ENCODE measurements at places on chromosomes 5 and 9. TPM values are rescaled to one million over a fixed set of nuclear protein-coding genes. Genes with fewer than 3 reads are reported as not detected.

GRCh38 chr9:127714020-127714750, 1.3 kb downstream of the PTRH1 start:
- peak; percentile 82 for DNase-seq
- no peaks in the 10 kb centered on the region for H3K27me3 ChIP-seq
- no peaks in the 10 kb centered on the region for H3K36me3 ChIP-seq
- H3K4me1 ChIP-seq = peaks cover 33% of the 10 kb centered on the region

DNA sequence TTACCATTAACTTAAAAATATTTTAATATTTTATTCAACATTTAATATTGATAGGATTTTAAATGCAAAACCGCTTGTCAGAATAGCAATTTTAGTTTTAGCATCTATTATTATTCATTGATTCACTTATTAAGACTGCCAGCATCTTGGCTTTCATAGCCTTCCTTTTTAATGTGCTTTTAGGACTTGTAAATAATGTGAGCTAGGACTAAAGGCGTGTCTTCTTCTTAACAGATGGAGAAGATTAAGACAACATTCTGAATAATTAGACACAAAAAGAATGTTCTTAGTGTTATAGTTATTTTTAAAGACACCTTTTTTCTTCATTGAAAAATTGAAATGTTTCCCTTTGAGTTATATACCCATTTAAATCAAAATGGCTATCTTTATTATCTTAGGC, 6.9 kb downstream of the IL31RA start:
- no peaks in the 10 kb centered on the region for H3K36me3 ChIP-seq
- peaks cover 22% of the 10 kb centered on the region for H3K4me1 ChIP-seq
- no peak overlapping the region for H3K27ac ChIP-seq
- no peaks in the 10 kb centered on the region for H3K27me3 ChIP-seq

GRCh38 chr9:6915635-6916034, 157.9 kb downstream of the KDM4C start:
- peaks cover 10% of the 10 kb centered on the region for H3K4me1 ChIP-seq
- no peaks in the 10 kb centered on the region for H3K36me3 ChIP-seq
- no peak for DNase-seq
- no peak overlapping the region for H3K27ac ChIP-seq
- H3K4me3 ChIP-seq = no peak overlapping the region
- no peaks in the 10 kb centered on the region for H3K27me3 ChIP-seq

The PHYHD1 gene
- 13.2 TPM for polyA plus RNA-seq

The PTCH1 gene
- polyA plus RNA-seq = 1.5 TPM

The DRD1 gene
- 0.03 TPM for polyA plus RNA-seq

The FOXI1 gene
- not detected for polyA plus RNA-seq

The CNTNAP3B gene
- 1.7 TPM for polyA plus RNA-seq

Measured in spleen (tissue), 13 donors.